Putamen (tissue), 1 donor: ENCODE measurements at places on chromosomes 13 and 19.

DNA sequence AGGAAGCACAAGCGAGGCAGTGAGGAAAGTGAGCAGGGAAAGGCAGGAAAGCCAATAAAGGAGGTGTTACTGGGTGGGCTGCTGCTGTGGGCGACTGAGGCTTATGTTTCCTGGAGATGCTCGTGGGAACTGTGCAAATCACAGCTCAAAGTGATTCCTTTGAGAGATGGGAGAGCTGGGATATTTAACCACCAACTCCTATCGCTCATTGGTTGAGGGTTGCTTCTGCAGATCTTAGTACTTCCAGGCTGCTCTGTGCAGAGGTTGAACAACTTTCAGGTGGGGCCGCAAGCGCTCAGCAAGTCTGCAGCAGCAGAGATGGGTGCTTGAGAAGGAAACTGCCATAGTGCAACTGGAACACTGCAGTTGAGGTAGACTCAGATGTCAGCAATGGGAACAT lies 8.4 kb downstream of the PCDH8 start:
- peak; percentile 54 for DNase-seq

- DNase-seq, result no peak
These were observed 10.6 kb upstream of the LRRC25 start for GRCh38 chr19:18408053-18408476.

DNA sequence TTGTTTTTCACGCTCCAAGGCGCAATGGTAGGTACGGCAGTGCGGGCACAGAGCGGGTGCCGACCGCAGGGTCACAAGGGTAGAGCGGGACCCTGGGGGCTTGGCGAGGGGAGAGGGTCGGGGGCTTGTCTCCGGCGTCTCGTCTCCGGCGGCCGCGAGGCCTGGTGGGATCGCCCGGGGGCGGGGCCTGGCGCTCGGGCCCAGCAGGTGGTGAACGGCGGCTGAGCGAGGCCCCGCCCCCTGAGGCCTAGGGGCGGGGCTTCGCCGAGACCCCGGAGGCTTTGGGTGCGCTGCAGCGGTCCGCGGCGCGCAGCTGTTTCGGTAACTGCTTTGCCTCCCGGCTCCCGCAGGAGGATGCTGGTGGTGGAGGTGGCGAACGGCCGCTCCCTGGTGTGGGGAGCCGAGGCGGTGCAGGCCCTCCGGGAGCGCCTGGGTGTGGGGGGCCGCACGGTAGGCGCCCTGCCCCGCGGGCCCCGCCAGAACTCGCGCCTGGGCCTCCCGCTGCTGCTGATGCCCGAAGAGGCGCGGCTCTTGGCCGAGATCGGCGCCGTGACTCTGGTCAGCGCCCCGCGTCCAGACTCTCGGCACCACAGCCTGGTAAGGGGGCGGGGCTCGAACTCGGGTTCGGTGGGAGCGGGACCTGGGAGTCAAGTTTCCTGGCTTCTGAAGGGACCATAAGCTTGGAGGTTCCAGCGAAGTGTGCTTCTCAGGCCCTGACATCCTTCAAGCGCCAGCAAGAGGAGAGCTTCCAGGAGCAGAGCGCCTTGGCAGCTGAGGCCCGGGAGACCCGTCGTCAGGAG lies at the start of gene TSEN34:
TSEN34 (plus strand) TSS at position 298 of the 800 bp plus-strand sequence; CDS start at position 355, 57 bp downstream.
- peak; percentile 85 for DNase-seq

DNA sequence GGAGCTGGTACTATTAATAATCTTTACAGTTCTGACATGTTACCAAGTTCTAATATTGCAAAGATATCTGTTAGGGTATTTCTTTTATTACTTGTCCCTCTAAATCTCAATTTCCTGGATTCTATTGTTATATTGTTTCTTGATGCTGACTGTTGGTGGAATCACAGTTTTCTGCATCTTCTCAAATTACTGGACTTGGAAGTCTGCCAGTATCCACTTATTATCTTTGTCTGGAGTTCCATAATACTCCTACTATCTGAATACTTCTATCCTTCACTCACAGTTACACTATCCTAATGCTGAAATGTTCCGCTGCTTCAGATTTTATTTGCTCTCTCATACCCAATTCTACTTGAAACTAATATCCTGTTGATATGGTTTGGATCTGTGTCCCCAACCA lies 1985.7 kb upstream of the PRR20A start:
- DNase-seq, result no peak

- no peak for DNase-seq
These were observed 4.0 kb downstream of the SYT5 start for GRCh38 chr19:55176076-55176475.

DNA sequence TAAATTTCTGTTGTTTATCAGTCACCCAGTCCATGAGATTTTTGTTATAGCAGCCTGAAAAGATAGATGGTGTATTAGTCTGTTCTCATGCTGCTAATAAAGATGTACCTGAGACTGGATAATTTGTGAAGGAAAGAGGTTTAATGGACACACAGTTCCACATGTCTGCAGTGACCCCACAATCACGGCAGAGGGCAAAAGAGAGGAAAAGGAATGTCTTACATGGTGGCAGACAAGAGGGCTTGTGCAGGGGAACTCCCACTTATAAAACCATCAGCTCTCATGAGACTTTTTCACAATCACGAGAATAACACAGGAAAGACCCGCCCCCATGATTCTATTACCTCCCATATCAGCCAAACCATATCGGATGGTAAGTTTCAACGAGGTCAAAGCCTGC lies 309.2 kb downstream of the LIG4 start:
- DNase-seq, result no peak

- no peak for DNase-seq
These were observed 861.9 kb downstream of the GPC5 start for GRCh38 chr13:92260363-92260762.
